ENCODE measurements at places on chromosomes 5 and 9.
A peak's percentile ranks its signal among the peaks of the same experiment; 100 is the strongest.

DNA sequence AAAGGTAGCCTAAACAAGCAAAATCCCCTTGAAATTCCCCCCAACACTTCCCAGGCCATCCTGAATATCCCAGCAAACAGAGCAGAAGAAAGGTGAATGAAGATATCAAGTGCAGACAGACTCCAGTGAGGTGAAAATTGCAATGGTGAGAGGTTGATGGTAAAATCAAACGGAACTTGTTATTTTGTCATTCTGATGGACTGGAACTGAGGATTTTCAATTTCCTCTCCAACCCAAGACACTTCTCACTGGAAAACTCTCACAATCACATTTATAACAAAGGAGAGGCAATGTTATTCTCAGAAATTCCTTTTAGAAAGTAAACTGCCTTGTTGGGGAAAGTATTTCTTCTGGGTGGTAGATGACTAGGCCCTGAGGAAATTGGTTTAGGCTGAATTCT, 412.4 kb upstream of the C9orf72 start:
- DNase-seq: no peak

DNA sequence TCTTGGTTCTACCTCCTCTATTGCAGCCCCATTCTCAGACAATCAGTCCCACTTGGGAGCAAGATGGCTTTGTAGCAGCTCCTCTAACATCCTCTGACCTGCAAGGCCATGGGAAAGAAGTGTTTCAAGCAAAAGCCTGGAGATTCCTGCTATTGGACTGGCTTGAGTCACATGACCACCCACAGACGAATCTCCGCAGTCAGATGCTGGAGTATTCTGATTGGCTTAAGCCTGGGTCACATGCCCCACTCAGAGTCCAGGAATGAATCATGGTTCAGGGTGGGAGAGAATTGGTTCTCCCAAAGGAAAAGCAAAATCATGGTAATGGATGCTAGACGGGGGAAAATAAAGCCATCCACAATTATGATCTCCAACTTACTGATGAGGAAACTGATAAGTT, 22.6 kb upstream of the LMX1B start:
- no peak for DNase-seq

DNA sequence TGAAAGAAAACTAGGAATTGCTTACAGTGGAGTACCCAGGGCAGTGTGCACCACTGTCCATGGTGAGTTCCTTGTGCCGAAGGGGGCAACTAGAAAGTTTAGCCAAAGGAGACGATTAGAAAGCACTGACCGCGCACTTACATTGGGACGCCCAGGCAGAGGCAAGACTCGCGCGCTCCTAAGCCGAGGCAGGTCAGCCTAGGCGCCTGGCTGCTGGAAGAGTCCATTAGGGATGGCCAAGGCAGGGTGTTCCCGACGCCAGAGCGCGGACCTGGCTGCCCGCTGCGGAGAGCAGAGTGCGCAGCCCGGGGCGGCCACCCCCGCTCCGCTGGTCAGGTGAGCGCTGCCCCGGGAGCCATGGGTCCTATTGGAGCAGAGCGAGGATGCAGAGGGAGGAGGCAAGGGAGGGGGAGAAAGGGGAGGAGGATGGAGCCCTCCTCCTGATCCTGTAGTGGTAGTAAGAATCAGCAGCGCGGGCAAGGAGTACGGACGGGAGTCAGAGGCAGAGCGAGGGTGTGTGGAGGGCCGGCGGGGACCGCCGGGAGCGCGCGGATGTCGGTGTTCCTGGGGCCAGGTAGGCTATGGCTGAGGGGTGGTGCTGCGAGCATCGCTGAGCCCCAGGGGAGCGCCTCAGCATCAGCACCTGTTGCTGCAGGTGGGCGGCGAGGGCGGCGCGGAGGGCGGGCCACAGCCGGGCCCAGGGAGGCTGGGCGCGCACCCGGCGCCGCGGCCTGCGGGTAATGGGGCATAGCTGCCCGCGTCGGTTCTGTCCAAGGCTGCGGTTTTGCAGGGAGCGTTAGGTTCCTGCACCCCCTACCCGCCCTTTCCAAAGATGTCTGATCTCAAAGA, at the start of gene ADGRV1:
Gene ADGRV1 (plus strand): TSS at position 454 of the 849 bp plus-strand sequence. CDS start 99 bp downstream, at position 553.
- DNase-seq: peak; percentile 85

GRCh38 chr5:156241266-156241665, 85.7 kb upstream of the SGCD start:
- DNase-seq: no peak

GRCh38 chr5:74199005-74199404, 441.5 kb downstream of the ENC1 start:
- DNase-seq: no peak

- DNase-seq: no peak
Observed at GRCh38 chr5:77558266-77558665, 66.2 kb upstream of the WDR41 start.

DNA sequence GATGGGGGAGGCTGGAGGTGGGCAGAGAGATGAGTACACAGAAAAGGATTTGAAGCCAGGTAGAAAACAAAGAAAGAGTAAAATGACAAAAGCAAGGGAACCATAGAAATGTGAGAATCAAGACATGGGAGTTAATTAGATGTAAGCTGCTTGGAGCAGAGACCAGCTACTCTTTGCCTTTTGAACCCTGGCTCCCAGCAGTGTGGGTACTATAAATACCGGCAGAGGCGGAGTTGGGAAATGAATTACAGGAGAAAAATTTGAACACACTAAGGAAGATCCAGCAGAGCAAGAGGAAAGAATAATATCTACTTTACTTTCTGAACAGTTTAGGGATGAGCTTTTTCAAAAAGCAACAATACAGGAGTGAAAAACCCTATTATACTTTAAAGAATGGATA, 36.5 kb downstream of the KIF24 start:
- peak; percentile 10 for DNase-seq

GRCh38 chr9:129278391-129279237, 100.6 kb upstream of the IER5L start:
- no peak for DNase-seq

DNA sequence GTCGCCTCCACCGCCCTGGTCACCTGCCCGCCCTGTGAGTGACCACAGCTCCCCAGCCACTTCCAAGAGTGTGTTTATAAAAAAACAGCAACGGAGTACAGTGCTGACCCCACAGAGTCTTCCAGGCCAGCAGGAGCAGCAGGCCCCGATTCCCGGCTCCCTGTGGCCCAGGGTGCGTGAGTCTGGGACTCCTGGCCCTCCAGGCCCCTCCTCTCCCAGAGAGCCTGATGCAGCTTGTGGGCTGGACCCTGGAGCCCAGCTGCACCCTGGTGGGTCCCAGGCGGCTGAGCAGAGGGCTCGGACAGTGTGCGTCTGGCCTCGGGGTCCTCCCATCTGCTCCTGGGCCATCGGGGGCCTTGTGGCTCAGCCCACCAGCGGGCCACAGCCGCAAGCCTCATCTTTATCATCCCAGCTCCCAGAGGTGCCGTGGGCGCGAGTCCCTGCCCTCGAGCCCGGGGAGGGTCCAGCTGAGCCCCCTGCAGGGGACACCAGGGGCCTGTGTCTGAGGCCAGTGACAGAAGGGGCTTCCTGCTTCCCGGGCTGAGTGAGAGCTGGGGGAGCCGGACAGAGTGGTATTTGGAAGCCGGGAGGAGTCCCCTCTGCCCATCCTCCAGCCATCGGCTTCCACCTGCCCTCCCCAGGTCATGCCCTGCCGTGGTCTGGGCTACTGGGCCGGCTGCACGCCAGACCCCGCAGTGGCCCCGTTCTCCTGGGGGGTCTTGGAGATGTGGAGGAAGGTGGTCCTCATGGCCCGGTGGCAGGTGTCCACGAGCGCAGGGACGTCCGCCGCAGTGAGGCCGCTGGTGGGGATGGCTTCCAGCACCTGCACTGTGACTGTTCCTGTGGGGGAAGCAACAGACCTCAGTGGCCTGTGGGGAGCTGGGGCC, 10.6 kb downstream of the EGFL7 start:
- no peak for DNase-seq

- no peak for DNase-seq
Observed at GRCh38 chr5:133696782-133697507, 84.6 kb upstream of the FSTL4 start.

DNA sequence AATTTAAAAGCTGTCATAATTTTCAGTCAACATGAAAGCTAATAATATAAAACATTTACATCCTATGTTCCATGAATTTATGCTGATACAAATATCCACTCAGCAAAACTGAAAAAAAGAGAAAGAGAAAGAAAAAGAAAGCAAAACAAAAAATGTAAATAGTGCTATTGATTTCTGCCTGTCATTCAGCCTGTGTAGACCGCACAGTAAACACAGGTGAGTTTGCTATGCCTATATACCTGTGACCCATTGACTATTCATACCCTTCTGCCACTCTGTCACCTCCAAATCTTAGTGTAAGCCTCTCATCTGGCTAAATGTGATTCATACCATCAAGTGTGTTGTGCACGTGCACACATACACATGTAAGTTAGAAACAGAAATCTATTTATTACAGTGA, 359.0 kb upstream of the RORB start:
- DNase-seq: no peak

DNA sequence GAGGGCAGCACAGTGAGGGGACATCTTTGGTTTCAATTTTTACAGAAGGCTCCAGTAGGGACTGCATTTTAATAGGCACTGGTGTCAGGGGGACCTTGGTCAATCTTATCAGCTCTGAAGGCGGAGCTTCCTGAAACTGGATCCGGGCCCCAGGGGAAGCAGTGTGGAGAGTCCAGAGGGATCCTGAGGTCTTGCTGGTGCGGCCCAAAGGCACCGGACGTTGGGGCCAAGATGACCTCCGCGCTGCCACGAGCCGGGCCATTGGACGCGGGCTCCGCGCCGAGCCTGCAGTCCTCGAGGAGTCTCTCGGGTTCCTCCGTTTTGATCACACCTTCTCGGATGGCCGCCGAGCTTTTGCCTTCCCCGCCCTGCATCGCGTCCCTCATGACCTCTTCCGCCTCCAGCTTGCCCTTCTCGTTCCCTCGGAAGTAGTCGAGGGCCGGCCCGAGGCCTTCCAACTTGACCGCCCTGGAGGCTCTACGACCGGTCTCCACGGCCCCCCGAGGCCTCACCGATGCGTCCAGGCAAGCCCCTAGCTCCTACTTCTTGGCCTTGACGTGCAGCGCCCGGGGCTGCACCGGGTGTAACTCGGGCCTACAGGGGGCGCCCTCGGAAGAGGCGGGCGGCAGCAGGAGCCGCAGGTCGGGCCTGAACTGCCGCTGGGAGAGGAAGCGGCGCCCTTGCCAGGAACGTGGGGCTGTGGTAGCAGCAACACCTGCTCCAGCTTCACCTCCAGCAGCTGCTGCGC, 18.8 kb downstream of the C5orf52 start:
- no peak for DNase-seq

DNA sequence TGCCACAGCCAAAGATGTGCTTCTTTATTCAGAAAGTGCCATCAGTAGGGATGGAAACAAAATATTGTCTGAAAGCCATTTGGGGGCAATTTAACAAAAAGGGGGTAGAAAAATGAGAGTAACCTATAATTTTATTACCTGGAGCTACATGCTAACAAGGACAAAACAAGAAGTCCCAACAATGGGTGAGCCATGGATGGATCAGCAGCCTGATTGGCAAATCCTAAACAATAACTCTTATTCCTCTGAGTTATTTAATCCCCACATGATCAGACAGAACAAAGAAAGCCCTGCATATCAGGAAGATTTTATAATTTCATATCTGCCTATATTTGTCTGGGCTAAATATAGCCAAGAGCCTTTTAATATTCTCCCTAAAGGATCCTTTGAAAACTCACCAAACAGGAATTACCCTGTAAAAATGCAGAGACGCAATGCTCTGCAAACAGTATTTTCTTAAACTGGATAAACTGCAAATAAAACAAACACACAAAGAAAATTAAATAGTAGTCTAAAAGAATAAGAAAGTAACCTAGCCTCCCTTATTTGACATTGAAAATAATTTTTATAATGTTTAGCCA, 483.4 kb downstream of the ZNF608 start:
- DNase-seq: no peak

DNA sequence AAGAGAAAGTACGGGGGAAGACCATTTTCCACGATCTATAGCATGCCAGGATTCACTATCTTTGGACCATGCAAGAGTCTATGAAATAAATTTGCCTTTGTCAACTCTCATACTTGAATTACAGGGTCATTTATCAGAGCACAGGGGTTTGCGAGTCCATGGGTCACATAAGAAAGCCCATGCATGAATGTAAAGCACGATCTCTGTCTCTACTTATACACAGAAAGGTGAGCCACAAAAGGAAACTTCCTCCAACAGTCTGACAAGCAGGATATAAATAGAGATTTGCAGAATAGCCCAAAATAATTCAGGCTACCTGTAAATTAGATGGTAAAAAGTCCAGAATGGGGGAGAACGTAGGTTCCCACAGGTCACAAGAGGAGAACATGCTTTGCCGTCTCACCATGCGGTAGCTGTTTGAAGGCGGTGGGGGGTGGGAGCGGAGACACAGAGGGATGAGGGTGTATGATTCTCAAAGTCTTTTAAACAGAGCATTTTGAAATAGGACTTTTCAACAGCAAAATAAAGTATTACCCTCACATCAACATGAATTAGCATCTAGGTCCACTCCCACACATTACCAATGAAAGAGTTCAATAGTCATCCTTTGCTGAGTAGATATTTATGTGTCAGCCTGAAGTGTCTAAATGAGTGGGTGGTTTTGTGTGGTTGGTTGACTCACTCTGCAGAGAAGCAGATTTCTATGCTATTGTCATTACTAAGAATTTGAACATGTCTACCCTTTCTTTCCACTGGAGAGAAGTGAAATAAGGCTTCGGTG, 279.7 kb downstream of the EBF1 start:
- DNase-seq: no peak
